ENCODE measurements at places on chromosomes 5 and 9. TPM values are rescaled to one million over a fixed set of nuclear protein-coding genes. Genes with fewer than 3 reads are reported as not detected.

PCA3 gene
- 0.08 TPM for polyA plus RNA-seq

SLC25A2 gene
- 0.05 TPM for polyA plus RNA-seq

GFI1B gene
- polyA plus RNA-seq, result 0.49 TPM

ORM2 gene
- polyA plus RNA-seq, result 70.2 TPM

MOB3B gene
- 1.6 TPM for polyA plus RNA-seq

SLIT3 gene
- polyA plus RNA-seq, result 6.5 TPM

FOXD4L6 gene
- polyA plus RNA-seq, result not detected

CNOT8 gene
- 53.9 TPM for polyA plus RNA-seq

REEP2 gene
- polyA plus RNA-seq, result 0.29 TPM

SMAD5 gene
- polyA plus RNA-seq, result 8.8 TPM

PAX5 gene
- 0.08 TPM for polyA plus RNA-seq

MARCHF3 gene
- polyA plus RNA-seq, result 3.7 TPM

All from lung (tissue), 17 donors.